Astrocyte (in vitro differentiated cells and primary cell): ENCODE measurements at places on chromosomes 12 and 14.

- no peak for DNase-seq
Observed at GRCh38 chr12:55670276-55670675, 33.6 kb downstream of the OR10P1 start.

DNA sequence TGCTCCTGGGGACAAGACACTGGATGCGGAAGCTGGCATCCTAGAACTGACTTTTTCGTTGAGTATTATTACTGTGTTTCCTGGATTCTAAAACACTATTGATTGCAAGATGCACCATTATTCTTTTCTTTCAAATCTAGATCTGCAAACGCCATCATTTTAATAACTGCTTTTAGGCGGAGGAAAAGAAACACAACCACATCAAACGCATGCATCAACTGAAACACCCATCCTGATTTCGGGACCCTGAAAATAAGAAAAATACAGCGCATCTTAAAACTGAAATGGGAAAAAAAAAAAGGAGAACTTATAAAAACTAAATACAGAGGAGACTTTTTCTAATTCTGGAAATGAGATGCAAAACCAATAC, 103.7 kb upstream of the MAX start:
- no peak for DNase-seq

GRCh38 chr12:131147894-131148293, 194.2 kb downstream of the ADGRD1 start:
- no peak for DNase-seq

GRCh38 chr12:80837342-80837978, 100.3 kb downstream of the LIN7A start:
- DNase-seq = peak; percentile 61

DNA sequence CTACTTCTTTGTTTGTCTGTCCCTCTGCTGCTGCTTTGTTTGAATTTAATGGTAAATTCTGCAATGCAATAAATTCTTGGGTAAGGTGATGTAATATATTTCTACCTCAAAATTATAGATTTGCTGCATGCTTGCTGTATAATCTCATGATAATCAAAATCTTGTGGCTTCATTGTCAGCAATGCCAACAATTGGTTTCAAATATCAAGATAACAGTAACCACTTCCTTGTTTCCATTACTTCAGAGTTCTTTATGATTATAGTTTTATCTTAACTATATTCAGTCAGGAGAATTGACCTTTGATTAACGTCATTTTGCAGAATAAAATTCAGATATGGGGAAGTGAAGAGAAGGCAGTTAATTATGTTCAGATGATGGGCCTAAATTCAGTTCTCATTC, 30.2 kb upstream of the RNU6-8 start:
- DNase-seq = peak; percentile 82

DNA sequence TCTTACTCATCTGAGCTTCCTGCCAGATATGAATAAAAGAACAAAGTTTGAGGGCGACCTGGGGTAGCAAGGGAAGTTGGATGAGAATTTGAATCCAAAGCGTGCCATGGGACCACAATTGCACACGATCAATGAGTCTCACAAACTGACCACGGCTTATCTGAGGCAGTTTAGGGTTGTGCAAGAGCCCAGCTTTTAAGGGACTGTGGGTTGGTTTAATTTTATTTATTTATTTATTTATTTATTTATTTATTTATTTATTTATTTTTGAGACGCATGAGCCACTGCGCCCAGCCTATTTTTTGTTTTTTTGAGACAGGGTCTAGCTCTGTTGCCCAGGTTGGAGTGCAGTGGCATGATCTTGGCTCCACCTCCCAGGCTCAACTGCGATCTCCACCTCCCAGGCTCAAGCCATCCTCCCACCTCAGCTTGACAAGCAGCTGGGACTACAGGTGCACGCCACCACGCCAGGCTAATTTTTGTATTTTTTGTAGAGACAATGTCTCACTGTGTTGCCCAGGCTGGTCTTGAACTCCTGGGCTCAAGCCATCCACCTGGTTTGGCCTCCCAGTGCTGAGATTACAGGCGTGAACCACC, 1.1 kb downstream of the AMDHD1 start:
- DNase-seq = no peak

GRCh38 chr14:72889366-72889765, 4.5 kb downstream of the DPF3 start:
- DNase-seq = no peak

DNA sequence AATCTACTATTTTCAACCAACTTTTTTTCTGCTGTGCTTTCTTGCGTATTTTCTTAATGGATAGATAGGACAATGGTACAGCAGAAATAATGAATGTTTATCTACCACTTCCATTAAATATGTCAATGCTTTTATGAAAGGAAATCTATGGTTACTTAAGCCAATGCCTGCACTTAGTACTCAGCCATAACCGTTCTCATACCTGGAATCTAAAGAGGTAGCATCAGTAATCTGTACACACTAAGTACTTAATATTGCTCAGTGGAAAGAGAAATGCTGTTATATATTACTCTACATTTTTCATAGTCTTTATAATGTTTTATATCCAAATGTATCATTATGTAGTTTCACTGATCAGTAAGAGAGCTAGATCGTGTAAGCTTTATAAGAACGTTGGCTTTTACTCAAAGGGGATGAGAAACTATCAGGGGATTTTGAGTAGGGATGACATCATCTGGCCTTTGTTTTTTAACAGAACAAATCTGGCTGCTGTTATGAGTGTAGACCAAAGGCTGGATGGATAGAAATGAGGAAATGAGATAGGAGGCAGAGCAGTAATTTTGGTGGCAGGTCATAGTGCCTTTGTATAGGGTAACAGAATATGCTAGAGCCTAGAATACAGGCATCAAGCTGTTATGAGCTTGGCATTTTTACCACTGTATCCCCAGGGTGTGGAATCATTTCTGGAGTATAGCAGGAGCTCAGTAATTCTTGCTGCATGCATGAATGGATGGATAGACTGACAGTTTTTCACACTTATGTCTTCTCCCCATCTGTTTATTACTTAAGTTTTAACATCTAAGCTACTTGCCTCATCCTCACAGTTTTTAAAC, 34.0 kb downstream of the ALG10B start:
- DNase-seq = no peak

DNA sequence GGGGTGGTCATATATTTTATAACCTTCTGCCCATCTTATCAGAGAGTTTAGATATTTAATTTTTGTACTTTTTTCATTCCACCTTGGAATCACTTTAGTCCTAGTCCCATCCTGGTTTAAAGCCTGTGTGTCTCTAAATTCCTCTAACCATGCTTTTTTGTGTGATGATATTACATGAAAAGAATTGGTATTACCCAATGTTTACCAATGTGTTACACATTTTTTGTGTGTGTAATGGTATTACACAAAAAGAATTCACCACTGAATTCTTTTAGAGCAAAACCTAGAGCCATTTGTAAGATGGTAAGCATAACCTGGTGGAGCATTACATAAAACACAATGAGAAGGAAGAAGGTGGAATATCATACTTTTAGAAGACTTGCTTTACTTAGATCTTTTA, 77.5 kb downstream of the FAR2 start:
- no peak for DNase-seq

GRCh38 chr14:68941820-68942219, 37.3 kb downstream of the ACTN1 start:
- DNase-seq = peak; percentile 96

GRCh38 chr12:113766879-113767878, 198.9 kb downstream of the RBM19 start:
- DNase-seq = peak; percentile 90

DNA sequence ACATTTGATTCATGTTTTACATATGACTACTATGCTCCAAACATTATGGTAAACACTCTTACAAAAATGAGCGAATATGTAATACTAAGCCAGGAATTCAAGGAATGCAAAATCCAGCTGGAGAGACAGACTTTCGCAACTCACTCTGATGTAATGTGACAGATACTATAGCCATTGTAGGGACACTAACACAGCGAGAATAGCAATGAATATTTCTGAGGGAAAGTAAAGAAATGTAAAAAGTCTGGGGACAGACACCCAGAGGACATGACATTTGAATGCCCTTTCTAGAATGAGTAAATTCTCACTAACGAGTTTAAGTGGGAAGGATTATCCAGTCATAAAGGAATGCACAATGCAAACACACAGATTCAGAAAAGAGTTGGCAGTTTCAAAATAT, 121.9 kb downstream of the PIK3C2G start:
- peak; percentile 91 for DNase-seq

DNA sequence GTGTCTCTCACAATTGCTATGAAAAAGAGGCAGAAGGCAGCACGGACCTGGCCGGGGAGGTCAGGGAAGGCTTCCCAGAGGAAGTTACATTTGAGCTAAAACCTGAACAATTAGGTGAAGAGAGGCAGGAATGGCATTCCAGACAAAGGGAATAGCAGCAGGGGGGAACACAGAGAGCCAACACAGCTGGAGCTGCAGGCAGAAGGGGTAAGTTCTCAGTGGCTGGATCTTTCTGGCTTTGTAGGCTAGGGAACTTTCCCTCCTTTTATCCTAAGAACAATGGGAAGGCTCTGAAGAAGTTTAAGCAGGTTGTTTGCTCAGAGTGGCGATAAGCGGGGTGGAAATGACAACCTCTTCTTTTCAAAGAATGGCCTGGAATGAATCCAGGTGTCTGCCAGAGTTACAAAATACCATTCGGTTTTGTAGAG, 100.0 kb downstream of the PRIMA1 start:
- no peak for DNase-seq

DNA sequence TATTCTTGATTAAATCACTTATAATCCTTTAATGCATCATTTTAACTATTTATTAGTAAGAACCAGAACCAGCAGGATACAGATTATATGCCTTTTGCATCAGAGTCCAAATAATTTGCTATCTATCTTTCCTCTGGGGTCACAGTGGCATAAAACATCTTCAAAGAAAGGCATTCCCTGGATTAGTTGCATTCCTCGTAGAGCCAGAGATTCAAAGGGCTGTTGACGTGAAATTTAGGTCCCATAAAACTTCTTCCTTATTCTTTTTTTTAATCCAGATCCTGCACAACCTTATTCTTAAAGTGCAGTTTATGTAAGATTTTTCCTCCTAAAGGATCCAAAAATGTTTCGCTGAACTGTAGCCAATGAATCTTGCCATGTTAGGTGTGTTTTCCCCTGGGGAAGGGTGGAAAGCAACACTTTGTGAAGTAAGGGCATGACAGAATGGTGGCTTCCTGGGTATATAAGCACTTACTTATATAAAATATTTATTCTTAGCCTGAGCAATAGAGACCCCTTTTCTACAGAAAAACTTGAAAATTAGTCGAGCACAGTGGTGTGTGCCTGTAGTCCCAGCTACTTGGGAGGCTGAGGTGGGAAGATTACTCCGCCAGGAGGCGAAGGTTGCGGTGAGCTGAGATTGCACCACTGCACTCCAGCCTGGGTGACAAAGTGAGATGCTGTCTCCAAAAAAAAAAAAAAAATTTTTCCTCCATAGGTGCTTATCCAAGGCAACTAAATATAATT, 208.7 kb downstream of the PCNX1 start:
- DNase-seq = no peak

DNA sequence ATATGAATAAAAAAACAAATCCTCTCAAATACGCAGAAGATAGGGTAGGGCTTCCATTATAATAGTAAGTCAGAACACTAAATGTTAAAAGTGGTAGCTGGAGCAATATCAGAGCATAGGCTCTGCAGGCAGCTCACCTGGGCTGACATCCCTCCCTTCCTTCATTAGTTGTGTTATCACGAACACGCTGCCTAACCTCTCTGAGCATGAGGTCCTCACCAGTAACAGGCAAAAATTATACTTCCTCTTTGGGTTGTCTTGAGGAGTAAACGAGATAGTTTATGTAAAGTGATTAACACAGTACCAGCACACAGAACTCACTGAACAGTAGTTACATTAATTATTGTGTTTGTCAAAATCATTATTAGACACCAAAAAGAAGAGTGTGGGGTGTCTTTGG, 154.3 kb downstream of the STXBP6 start:
- DNase-seq = no peak

DNA sequence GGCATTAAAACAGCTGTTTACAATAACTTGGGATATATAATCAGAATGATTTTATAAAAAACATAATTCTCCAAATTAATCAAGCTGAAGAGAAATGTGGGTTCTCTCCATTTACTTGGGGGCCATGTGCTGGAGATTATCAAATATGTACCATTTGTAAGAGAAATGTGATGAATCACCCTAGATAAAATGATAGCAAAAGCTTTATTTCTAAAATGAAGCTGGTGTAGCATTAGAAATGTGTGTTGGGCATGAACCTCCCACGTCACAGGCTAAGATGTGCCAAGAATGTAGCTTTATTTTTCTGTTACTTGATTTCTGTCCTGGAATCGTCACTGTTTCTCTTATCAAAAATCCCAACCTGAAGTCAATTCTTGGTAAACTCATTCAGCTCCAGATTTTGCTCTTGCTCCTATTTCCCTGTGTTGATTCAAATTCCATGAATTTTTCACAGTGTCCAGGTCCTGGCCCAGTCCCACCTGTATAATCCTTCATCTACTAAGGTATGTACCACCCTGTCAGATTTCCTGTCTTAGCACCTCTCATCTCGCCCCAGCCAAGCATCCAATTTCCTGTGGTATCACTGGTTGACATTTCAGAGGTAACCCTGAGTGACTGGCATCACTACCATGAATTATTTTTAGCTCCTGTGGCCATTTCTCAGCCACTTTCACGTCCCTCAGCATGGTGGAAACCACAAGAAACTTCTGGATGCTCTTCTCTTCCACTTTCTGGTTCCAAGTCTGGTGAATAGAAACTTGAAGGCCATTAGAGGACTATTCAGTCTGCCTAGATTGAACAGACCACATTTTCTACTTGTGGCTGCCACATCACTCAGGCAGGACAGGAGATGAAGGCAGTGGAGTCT, 103.6 kb upstream of the FLRT2 start:
- DNase-seq = no peak
